ENCODE measurements at places on chromosomes 7 and 10. TPM values are rescaled to one million over a fixed set of nuclear protein-coding genes. Genes with fewer than 3 reads are reported as not detected.
A peak's percentile ranks its signal among the peaks of the same experiment; 100 is the strongest.

Gene TYW1B
- 8.2 TPM for total RNA-seq

Gene HELLS
- total RNA-seq = 6.2 TPM

Gene BTBD16
- not detected for total RNA-seq

Gene CPN1
- total RNA-seq = not detected

Gene CFAP70
- total RNA-seq = 5.4 TPM

DNA sequence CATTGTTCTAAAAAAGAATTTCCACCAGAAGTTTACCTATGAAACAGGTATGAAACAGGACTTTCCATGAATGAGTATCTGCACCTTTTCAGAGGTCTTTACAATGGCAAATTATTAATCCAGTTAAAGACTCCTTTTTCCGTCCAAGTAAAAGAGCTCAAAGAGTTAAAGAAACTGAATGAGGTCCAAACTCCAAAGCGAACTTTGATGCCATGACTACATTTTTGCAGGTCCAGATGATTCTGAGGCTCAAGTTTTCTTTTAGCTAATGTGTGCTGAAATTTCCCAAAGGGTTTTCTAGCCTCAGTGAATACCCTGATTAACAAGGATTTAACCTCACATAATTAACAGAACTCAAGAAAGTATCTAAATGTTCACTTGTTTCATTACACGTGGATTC lies 9.8 kb downstream of the CUBN start:
- no peak for DNase-seq

- DNase-seq = no peak
These were observed 36.6 kb downstream of the GOLGA7B start for GRCh38 chr10:97886286-97886685.

DNA sequence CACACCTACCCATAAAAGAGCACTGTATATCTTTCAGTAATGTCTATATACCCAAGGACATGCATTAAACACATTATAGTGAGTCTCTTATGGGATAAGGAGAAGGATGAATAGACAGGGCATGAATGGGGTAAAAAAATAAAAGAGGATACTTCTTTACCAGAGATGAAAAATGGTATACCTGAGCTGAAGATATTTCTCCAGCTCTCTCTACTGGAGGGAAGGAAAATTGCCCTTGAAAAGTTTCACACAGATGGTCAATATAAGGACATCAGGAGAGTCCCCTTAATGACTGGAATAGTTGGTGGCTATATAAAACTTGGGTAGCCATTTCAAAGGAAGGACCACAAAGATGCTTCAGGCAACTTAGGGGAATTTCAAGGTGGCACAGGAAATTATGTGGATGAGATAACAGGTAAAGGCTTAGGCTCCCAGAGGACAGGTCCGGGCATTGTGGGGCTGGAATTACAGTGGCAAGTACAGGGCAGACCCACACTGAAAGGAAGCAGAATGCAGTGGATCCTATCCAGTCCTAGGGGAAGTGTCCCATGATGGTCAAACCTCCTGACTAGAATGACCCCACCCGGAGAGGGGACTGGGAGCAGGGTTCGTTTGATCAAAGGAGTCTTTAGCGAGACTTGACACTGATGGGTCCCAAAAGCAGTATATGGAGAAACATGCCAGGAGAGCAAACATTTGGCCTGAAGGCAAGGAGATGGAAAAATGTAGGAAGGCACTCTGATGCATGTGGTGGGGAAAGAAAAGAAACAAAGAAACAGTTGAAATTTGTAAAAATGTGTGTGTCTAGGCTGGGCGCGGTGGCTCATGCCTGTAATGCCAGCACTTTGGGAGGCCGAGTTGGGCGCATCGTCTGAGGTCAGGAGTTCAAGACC lies 35.6 kb downstream of the PLAU start:
- DNase-seq = no peak

DNA sequence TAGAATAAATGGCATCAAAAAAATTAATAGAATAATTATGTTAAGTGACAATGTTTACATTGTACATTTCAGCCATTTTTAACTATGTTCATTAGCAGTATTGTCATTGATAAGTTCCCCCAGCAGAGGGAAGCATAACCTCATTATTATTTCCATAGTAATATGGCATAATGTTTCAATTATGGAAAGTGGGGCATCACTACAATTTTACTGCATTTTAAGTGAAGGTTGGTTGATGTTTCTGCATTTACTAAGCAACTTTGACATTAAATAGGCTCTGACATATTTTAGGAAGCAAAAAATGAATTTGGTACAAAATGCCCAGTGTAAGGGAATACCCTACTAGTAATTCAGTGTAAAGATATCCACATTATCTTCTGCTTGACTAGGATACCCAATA lies 218.3 kb downstream of the SEMA3A start:
- DNase-seq = peak; percentile 61
